ENCODE measurements at places on chromosomes 3 and 15.
A peak's percentile ranks its signal among the peaks of the same experiment; 100 is the strongest.

DNA sequence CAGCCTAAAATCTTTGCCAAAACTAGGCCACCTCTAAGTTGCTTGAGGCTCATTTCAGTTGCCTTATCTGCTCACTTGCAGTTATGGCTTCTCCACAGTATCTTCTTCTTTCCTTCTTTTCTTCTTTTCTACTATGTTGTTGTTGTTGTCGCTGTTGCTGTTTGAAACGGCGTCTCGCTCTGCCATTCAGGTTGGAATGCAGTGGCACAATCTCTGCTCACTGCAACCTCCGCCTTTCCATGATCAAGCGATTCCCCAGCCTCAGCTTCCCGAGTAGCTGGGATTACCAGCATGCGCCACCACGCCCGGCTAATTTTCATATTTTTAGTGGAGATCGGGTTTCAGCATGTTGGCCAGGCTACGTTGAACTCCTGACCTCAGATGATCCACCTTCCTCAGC, 210.8 kb upstream of the NR2F2 start:
- DNase-seq, result no peak
- peak overlapping the region; percentile 15 for H3K27ac ChIP-seq

DNA sequence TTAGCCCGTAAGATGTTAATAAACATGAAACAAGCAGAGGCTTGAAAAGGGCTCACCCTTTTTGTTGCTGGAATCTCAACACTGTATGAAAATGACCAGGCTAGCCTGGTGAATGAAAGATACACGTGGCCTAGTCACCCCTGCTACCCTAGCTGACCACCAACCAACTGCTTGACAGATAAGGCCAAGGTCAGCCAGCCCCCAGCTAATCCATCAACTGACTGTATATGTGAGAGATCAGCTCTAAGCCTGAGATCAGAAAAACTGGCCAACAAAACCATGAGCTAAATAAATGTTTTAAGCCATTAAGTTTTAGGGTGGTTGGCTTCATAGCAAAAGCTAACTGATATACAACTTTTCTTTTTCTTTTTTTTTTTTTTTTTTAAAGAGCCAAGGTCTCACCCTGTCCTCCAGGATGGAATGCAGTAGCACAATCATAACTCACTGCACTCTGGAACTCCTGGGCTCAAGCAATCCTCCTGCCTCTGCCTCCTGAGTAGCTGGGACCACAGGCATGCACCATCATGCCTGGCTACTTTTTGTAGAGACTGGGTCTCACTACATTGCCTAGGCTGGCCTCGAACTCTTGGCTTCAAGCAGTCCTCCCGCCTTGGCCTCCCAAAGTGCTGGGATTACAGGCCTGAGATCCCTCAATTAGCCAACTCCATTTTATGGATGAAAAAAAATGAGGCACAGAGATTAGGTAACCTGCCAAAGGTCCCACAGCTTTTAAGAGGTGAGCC, 34.6 kb downstream of the SH3BP5 start:
- no peak for DNase-seq
- H3K36me3 ChIP-seq, result no peaks in the 10 kb centered on the region
- H3K27ac ChIP-seq, result no peak overlapping the region
- H3K4me3 ChIP-seq, result no peak overlapping the region
- no peaks in the 10 kb centered on the region for H3K27me3 ChIP-seq
- H3K4me1 ChIP-seq, result peaks cover 24% of the 10 kb centered on the region

GRCh38 chr15:69305933-69306568, 7.3 kb downstream of the PAQR5 start:
- H3K36me3 ChIP-seq, result no peaks in the 10 kb centered on the region
- H3K4me3 ChIP-seq, result no peak overlapping the region
- DNase-seq, result no peak
- no peaks in the 10 kb centered on the region for H3K27me3 ChIP-seq
- peaks cover 14% of the 10 kb centered on the region for H3K4me1 ChIP-seq
- peak overlapping the region; percentile 2 for H3K27ac ChIP-seq

GRCh38 chr15:83248151-83249029, 36.1 kb downstream of the BNC1 start:
- DNase-seq, result no peak
- H3K27me3 ChIP-seq, result peaks cover 57% of the 10 kb centered on the region
- no peak overlapping the region for H3K27ac ChIP-seq

DNA sequence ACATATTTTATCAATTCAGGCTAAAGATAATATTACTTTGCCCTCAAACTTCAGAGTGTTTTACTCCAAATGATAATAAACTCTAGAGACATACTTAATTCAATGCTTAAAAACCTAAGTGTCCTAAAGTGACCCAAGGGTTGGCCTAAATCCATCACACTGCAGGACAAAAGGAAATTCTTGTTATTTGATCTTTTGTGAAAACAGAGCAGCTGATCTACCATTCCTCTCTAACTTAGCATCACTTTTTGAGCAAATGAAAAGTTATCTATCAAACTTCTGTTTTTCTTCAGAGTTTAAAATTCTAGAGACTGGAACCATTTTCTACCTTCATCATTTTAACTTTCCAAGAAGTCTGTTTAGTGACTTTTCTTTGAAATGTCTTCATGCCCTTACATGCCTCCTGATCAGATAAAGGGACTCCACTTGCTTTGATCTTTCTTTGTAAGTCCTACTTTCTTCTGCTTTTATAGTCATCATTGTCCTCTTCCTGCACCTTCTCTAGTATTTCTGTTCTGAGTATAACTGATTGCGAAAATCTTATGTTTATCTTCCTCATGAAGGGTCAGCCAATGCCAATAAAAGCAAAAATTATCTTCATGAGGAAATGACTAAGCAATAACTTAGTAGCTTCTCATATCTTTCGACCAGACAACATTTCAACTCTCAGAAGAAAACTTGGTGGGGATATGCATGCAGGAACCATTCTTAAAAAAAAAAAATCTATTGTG, 378.7 kb upstream of the TGFBR2 start:
- H3K4me3 ChIP-seq, result no peak overlapping the region
- no peak overlapping the region for H3K27ac ChIP-seq
